ENCODE measurements at places on chromosomes 7 and 10.

- DNase-seq, result no peak
These were observed 40.5 kb downstream of the PDE6C start for GRCh38 chr10:93652857-93653256.

GRCh38 chr10:127210936-127211466 is 14.6 kb upstream of the INSYN2A start:
- no peak for DNase-seq

GRCh38 chr7:77995717-77996116 is 197.1 kb downstream of the PHTF2 start:
- DNase-seq, result no peak

- DNase-seq, result no peak
These were observed 75.1 kb downstream of the DGKI start for GRCh38 chr7:137771679-137772078.

DNA sequence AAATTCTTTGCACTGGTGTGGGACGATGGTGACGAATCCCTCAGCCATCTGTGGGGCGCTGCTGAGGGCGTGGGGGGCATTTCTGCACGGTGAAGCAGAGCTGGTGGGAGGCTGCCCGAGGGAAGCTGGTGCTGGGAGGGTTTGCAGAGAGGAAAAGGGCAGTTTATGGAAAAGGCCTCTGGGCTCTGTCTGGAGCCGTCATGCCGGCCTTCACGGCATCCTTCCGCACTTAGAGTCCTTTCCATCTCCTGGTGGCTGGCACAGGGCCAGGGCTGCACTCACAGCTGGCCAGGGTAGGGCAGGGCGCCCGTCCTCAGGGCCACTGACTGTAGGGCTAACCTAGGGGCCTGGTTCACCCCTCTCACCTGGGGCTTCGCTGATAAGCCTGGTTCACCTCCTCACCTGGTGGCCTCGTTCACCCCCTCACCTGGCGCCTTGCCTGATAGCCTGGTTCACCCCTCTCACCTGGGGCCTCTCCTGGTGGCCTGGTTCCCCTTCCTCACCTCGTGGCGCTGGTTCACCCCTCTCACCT is 598 bp upstream of the AMZ1 start:
- no peak for DNase-seq

- DNase-seq, result no peak
These were observed 22.5 kb downstream of the DRGX start for GRCh38 chr10:49373361-49373760.

DNA sequence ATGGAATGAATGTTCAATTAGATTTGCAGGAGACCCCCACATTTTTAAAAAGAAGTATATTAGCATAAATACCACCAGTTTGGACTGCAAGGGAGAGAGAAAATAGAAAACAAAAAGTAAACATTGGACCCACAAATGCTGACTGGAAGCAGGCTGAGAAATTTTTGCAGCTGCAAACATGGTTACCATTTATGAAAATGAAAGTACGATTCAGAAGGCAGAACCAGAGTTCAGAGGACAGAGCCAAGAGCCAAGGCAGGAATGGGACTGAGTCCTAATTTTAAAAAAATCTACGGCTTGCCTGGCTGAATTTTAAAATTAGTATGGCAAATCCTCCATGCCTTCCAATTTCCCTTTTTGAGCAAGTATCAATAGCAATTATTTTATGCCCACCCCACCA is 74.6 kb upstream of the NPS start:
- no peak for DNase-seq

- DNase-seq, result no peak
These were observed 12.2 kb downstream of the PRKCQ start for GRCh38 chr10:6567884-6568283.

GRCh38 chr7:74092964-74093471 is 9.4 kb downstream of the LIMK1 start:
- DNase-seq, result peak; percentile 32

- no peak for DNase-seq
These were observed 559 bp upstream of the STEAP2 start for GRCh38 chr7:90210981-90211380.

DNA sequence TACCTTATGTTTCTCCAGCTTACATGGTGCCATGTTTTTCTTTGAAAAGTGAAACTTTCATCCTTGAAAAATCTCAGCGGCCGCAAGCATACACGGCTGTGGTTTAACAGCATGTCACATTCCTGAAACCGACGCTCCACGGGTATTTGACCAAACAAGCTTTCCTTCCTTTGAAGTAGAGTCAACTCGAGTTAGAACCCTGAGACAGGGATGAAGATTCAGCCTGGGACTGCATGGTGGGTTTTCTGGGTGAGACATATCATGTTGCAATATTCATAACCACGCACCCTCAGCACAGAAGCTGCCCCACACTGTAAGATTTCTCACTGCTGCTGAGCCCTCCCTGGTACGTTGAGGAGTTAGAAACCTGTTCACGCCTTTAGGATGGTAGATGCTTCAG is 8.1 kb downstream of the CYP26A1 start:
- DNase-seq, result no peak

- no peak for DNase-seq
These were observed 5.0 kb upstream of the PRKAR1B start for GRCh38 chr7:732094-732541.

- DNase-seq, result no peak
These were observed 10.3 kb downstream of the HTRA1 start for GRCh38 chr10:122471531-122472177.

- DNase-seq, result no peak
These were observed 27.5 kb downstream of the LRRC27 start for GRCh38 chr10:132359305-132360040.

GRCh38 chr7:128910569-128910945 is at the start of gene KCP:
TSS of gene KCP (minus strand) at chr7:128910709. CDS start at chr7:128910676, 33 bp downstream.
- no peak for DNase-seq

- no peak for DNase-seq
These were observed 27.3 kb downstream of the AGAP3 start for GRCh38 chr7:151113344-151114150.

DNA sequence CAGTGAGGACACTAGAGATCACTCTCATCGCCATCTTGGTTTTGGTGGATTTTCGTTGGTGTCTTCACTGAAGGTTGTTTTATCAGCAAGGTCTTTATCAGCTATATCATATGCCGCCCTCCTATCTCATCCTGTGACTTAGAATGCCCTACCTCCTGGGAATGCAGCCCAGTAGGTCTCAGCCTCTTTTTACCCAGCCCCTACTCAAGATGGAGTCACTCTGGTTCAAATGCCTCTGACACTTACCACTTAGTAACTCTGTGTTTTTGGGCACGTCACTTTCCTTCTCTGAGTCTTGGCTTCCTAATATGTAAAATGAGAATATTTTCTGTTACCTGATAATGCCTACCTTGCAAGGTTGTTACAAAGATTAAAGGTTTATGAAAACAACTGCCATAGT is 37.7 kb downstream of the AGK start:
- DNase-seq, result no peak

GRCh38 chr10:15585303-15585715 is 134.4 kb downstream of the ITGA8 start:
- peak; percentile 83 for DNase-seq

- DNase-seq, result no peak
These were observed 147.4 kb upstream of the PRSS58 start for GRCh38 chr7:142405122-142405765.

GRCh38 chr10:126092366-126093215 is 196.2 kb downstream of the FANK1 start:
- no peak for DNase-seq

DNA sequence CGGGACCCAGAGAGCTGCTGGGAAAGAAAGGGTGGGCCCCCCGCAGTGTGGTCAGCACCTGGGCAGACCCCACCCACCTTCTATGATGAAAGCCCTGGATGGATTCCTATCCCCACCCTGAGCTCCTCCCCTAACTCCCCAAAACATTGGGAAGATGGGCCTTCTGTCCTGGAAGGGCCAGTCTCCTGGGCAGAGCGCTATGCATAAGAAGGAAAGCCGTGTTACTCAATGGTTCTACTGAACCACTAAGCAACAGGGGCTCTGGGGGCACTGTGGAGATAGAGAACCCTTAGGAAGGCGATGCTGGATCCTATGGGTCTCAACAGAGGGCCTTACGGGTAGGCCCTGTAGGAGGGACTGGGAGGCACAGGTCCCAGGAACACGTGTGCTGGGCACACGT is 30.7 kb upstream of the INSIG1 start:
- DNase-seq, result no peak

- DNase-seq, result no peak
These were observed 38.8 kb upstream of the PDZD8 start for GRCh38 chr10:117413928-117414618.

GRCh38 chr7:115435178-115435577 is 513.3 kb downstream of the MDFIC start:
- no peak for DNase-seq
